ENCODE measurements at places on chromosomes 7 and 10.
A peak's percentile ranks its signal among the peaks of the same experiment; 100 is the strongest.

GRCh38 chr10:100333661-100334440 is 3.8 kb upstream of the PKD2L1 start:
- no peak for DNase-seq

DNA sequence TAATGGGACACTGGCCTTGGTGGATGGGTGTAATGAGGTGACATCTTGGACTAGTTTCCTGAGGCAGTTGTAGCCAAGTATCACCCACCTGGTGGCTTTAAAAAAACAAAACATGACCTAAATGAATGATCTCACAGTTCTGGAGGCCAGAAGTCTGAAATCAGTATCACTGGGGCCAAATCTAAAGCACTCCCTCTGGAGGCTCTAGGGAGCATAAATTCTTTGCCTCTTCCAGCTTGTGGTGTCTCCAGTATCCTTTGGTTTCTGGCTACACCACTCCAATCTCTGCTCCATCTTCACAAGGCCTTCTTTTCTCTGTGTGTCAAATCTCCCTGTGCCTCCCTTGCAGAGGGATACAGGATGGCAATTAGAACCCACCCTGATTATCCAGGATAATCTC is 342.9 kb downstream of the CALN1 start:
- DNase-seq = no peak

DNA sequence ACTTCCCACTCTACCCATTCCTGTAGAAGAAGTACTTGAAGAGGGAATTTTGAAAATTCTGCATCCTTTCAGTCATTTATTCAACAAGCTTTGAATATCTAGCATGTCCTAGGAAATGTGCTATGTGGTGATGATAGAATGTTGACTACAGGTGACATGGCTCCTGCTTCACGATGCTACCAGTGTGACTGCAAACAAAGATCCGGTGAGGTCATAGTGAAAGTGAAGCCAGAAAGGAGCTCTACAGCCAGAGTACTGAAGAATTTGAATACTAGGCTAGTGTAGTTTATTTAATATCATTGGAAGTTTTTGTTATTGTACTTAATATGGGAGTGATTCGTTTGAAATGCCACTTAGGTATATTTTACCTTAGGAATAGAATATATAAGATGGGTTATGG is 348.1 kb downstream of the TFEC start:
- no peak for DNase-seq

DNA sequence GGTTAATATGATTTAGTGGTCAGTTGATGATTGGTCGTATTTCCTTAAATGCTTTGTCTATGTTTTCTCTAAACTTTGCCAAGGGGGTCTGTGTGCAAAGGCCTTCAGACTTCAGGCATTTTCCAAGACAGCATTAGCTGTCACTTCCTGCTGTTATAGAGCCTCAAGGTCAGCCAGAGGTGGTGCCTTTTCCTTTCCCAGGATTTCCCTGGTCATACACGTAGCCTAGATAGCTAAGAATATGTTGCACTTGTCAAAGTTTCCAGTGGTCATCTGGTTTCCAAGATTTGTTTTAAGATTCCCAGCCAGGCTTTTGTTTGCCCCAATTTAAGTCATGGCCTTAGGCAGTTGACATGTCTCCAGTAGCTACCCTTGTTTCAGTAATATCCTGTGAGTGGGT is 133.2 kb upstream of the IGFBP3 start:
- no peak for DNase-seq

DNA sequence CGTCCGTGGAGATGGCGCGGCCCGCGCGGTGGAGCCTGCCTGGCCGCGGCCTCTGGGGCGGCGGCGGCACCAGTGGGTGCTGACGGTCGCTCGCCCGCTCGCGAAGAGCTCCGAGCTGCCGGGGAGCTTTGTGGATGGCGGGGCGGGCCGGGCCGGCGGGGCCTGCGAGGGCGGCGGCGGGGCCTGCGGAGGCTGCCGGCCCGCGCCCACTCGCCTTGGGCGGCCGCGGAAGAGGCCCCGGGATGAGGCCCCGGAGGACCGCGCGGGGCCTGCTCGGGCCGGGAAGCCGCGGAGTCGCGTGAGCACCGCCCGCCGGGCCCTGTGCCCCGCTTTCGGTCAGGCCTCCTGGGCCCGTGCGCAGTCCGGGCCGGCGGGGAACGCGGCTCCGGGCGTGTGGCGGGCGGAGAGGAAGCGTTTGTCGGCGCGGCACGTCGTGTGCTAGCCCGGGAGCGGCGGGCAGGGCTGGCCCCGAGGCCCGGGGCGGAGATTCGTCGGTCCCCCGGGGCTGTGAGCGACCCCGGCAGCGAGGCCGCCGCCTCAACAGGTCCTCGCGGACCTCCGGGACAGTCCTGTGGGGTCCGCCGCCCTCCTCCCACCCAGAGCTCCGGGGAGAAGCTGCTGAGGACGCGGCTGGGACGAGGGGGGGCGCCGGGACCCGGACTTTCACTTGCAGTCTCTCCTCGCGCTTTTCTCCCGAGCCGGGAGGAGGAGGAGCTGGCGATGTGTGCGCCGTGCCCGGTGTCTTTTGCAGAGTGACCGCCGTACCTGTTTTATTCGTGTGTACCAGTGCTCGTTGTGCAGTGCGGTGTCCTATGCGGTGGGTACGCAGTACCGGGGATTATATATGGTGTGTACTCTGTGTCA is 578 bp downstream of the ZMYND11 start:
- peak; percentile 16 for DNase-seq

DNA sequence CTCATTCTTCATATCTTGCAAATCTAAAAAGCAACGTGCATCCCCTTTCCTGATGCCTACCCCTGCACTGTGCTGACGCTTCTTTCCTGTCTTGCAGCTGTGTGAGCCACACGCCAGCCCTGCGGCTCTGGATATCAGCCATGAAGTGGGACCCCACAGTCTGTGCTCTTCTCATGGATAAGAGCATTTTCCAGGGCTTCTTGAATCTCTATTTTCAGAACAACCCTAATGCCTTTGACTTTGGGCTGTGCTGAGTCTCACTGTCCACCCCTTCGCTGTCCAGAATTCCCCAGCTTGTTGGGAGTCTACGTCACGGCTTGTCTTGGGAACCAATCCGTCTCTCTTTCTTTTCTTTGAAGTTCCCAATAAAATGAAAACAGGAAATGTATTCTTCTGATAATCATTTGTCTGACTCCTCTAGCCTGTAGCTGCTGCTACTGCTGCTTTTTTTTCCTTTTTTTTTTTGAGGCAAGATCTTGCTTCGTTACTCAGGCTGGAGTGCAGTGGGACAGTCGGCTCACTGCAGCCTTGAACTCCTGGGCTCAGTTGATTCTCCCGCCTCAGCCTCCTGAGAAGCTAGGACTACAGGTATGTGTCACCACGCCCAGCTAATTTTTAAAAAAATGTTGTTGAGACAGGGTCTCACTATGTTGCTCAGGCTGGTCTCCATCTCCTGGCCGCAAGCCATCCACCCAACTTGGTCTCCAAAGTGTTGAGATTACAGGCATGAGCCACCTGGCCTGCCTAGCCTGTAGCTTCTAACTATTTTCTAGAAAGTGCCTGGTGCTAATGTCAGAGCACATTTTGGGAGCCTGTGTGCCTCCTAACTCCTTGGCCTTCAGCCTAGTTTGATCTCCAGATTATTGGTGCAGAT is 30.3 kb downstream of the GSTO2 start:
- DNase-seq = no peak

DNA sequence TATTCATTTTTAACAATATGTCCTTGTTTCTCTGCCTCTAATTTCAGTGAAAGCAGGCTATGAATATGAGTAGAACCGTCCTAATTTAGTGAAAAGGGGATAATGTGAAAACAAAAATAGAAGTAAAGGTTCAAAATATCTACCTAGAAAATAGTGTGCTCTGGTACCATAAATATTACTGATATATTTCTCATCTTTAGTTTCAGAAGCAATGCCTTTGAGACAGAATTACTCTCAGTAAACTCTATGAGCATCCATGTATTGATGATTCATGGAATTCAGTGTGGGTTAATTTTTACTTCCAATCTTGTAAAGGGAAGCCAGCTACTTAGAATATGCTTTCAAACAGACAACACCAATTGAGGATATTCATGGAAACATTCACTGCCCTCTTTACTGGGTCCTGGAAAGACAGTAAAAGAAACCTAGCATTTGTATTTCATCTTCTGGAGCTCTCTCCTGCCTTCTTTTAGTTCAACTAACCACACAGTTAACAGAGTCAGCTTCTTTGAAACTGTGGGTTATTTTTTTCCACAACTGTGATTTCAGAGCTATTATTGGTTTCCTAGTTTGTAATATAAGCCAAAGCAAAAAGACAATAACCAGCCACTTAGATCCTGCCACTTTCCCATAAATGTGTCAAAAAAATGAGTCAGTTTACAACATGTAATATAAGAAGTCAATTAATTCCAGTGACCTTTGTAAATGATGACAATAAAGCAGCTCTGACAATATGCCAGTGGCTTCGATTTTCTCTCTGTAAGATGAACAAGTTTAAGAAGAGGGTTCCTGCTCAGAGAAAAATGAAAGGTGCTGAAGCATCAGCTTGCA is 1.7 kb downstream of the LRRN3 start:
- peak; percentile 41 for DNase-seq

DNA sequence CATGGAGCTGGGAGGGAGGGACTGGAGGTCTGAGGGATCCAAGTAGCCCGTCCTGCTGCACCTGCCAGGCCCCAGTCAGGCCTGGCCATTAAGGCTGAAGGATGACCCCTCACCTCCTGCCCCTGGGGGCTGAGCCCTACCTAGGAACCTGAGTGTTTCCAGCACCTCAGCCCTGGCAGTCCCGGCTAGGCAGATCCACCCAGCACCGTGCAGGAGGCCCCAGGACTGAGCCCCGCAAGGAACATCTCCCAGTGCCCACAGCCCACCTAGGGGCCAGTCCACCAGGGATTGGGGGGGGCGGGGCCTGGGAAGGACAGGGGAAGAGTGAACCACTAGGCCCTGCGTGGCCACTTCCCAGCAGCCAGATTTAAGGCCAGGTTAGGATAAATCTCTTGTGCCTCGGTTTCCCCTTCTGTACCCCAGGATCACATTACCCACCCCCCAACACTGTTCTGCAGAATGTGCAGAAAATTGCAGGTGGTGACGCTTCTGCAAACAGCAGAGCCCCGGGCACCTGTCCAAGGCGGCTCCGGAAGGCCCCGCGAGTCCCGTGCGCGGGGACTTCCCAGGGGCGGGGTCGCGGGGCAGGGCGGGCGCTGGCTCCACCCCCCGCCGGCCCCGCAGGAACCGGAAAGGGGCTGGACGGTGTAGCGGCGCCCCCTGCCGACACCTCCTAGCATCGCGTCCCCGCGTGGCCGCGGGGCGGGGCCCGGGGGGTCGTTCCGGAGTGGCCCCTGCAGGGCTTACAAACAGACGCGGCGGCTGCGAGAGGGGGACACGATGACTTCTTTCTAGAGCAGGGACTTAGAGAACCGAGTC is 55.9 kb downstream of the PWWP2B start:
- DNase-seq = peak; percentile 33

GRCh38 chr7:116544487-116544886 is 19.7 kb downstream of the CAV1 start:
- DNase-seq = no peak

DNA sequence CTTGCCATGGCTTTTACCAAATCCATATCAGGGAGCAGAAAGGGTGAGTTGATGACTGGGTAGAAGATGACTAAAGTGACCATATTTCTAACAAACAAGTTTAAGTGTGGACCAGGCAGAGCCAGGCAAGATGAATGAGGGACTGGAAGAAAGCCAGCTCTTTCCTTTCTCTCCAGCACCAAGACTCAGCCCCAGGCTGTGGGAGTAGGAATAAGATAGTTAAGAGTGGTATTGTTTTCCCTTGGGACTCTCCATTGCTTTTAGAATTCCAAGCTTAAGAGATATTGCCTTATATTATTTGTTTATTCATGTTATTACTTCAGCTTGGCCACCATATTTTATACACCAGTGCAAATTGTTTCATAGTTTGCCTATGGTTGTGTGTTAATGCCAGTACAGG is 28.8 kb upstream of the TSPAN33 start:
- DNase-seq = no peak

GRCh38 chr10:27699776-27700175 is 45.8 kb downstream of the MKX start:
- DNase-seq = no peak

GRCh38 chr10:86757113-86757972 is 924 bp downstream of the BMPR1A start:
- no peak for DNase-seq

- no peak for DNase-seq
These were observed 81.8 kb downstream of the SEMA3A start for GRCh38 chr7:84112771-84113170.

DNA sequence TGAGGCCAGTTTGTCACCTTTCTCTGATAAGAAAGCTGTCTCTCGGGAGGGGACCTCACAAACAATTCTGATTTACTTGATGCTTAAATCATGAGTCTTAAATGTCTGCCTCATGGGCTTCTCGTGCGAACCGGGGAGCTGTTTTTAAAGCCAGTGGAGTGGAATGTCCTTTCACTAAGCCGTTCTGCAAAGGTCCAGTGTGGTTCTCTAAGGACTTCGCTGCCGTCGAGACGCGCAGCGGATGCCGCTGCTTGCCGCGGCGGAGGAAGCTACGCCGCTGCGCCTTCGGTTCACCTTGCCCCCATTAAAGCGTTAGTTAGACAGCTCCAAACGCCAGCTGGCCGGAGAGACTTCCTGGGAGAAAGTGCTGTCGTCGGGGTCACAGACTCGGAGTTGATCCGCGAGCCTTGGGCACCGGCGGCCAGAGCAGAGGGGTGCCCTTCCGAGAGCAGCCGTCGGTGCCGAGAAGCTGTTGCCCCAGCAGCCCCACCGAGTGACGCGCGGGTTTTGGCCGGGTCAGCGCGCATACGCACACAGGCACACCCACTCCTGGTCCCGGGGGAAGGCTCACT is 1.3 kb upstream of the HMX3 start:
- DNase-seq = no peak

- no peak for DNase-seq
These were observed 239.7 kb upstream of the PLXDC2 start for GRCh38 chr10:19576576-19576975.

DNA sequence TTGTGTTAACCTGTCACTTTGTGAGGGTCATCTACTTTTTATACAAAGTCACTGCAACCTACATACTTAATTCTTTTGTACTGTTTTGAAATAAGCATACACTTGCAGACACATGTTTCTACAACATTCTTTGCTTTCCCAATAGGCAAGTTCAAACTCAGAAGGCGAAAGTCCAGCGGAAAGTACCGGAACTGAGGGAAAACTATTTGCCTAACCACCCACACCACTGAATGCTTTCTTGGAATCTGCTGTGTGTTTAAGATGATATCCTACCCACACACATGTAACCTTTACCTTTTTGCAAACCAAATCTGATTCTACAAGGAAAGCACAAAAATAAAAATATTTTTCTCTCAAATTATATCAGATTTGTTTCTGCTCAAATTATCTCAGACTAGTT is 139.4 kb upstream of the AGR3 start:
- no peak for DNase-seq

- DNase-seq = no peak
These were observed 21.6 kb upstream of the SAR1A start for GRCh38 chr10:70191972-70192305.

GRCh38 chr10:105358911-105359310 is 717.8 kb downstream of the SORCS3 start:
- no peak for DNase-seq

DNA sequence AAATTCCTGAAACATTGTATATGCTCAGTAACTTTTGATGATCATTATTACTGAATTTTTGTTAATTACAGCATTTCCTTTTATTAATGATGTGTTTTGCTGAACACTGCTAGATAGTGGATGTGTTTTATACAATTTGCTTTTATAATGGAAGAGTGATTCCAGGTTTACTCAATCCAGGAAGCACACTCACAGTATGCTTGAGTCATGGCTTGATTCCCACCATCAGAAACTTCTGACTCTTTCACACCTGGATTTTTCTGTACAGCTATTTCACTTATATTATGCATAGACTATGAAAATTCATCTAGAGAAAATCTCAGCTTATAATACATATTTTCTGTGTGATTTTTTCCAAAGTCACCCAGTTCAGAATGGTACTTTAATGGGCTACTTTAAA is 1040.9 kb downstream of the GRM8 start:
- DNase-seq = no peak

- DNase-seq = no peak
These were observed 59.4 kb upstream of the EMX2 start for GRCh38 chr10:117483056-117483590.

Measured in NCI-H2107 (cell line).